ENCODE measurements at places on chromosomes 6 and 20.

GRCh38 chr6:73675466-73676098 lies 20.4 kb upstream of the CD109 start:
- DNase-seq: no peak

GRCh38 chr6:7561153-7561964 lies 19.9 kb downstream of the DSP start:
- DNase-seq: peak; percentile 67

- DNase-seq: no peak
Measured at GRCh38 chr6:39887692-39888450, 46.4 kb downstream of the MOCS1 start.

DNA sequence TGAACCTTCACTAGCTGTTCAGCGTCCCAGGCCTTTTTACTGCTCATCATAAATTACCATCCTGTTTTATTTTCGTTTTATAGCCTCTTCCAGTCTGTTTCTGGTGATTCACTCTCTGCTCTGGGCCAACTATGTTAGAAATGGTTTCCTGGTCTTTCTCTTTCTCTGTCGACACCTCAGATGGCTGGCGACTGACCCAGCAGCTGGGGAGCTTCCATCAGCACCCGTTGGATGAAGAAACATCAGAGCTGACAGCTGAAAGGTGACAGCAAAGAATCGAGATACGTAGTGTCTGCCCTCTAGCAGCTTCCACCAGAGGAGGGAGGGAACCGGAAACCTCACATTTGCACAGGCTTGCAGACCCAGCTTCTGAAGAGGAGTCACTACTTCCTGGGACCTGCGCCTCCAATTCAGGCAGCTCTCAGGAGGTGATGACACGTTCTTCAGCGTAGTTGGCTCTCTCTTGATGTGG lies 82.9 kb upstream of the MLN start:
- no peak for DNase-seq

- no peak for DNase-seq
Measured at GRCh38 chr20:50464026-50464724, 46.0 kb upstream of the PTPN1 start.

GRCh38 chr6:161444464-161444863 lies 170.6 kb upstream of the AGPAT4 start:
- no peak for DNase-seq

DNA sequence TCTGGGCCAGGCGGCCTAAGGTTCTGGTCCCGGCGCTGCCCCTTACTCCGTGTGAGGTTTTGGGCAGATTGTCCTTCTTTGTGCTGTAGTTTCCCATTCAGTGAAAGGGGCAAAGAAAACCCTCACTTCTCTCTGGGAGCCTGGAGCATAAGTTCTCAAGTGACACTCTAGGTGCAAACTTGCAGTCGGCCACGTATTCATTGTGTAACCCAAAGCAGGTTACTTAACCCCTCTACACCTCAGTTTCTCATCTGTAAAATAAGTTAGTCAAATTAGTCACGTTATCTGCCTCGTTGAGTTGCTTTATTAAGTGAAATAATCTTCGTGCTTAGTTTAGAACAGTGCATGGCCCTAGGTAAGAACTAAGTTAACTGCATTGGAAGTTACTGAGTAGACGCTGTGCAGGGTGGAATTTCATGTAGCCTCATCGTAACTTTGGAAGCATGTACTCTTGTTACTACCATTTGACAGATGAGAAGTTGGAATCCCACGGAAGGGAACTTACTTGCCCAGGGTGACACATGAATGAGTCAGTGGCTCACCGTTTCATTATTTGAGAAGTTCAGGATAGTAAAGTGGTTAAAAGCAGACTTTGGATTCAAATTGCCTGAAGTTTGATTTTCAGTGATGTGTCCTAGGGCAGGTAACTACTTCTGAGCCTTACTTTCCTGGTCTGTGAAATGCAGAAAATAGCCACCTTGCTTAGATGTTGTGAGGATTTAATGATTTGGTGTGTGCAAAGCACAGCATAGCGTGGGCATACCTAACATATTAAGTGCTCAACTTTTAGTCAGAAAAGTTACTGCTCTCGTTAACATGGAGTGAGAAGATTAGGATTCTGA lies 556 bp upstream of the MROH8 start:
- DNase-seq: no peak
